ENCODE measurements at places on chromosomes 2 and 18.
A peak's percentile ranks its signal among the peaks of the same experiment; 100 is the strongest.

GRCh38 chr18:10755855-10756254, 230.0 kb downstream of the NAPG start:
- no peak for DNase-seq

DNA sequence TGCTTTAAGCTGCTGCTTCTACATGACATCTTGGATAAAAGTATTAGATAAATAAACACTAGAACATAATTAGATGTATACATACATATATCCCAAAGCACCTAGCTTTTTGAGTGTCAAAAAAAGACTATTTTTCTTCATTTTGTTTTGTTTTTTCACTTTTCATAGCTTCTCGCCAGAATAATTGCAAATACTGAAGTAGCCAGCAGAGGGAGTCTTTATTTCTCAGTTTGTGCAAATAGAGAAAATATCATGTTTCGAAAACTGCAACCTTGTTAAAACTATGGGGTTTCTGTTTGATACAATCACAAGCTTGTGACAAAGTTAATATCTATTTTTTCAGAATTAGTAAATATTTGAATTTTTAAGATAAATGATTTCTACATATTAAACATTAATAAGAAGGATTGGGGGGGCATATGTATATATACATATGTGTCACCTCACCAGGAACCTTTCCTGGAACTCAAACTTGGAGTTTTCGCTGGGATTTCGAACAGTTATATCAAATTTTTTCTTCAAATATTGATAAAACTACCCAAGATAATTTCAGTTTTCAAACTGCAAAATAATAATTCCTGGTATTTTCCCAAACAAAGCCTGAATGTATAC, 61.0 kb downstream of the GRB14 start:
- DNase-seq = no peak

DNA sequence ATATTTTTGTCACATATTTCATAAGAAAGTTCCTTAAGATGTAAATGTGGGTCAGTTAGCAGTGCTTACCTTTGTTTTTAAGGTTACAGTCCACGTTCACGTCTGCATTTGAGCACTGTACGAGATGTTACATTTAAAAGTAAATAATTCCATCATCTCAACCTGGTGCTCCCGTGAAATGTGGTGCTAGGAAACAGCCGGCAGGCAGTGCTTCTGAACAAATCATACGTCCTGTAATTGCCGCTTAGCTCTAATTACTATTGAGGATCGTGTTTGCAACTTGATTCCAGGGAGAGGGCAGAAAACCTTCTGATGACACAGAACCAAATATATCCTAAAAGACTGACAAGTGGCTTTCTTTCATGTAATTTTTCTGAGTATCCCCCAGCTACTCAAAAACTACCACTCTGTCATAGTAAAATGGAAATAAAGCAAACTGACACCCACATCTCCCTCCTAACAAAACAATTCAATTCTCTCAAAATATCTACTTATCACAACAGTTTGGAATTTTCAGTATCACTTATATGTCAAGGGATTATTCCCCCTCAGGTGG, 297.8 kb upstream of the SESTD1 start:
- no peak for DNase-seq

DNA sequence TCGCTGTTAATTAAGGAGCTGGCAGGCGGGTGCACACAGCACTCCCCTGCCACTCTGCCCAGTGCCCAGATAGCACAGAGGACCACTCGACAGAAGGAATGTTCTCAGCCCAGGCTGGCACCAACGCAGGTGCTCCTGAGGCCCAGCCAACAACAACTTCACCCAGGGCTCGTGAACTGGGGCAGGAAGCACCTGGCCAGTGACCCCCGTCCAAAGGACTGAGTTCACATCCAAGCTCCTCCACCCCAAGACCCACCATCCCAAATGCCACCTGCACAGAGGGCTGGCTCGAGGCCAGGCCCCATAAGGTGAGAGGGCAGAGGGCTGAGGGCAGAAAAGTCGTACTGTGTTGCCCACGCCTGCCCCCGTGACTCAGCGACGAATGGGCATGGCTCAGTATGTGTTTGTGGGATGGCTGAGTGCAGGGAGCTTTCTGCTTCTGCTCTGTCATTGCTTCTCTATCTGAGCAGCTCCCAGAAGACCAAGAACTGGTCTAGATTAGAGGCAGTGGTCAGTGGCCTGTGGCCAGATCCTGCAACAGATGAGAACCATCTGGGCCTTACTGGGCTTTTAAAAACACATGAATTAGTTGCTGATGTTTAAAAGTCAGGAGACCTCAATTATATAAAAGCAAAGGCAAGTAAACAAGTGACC, 68.4 kb downstream of the POLR1A start:
- peak; percentile 59 for DNase-seq
